ENCODE measurements at places on chromosomes 16 and 17. TPM values are rescaled to one million over a fixed set of nuclear protein-coding genes. Genes with fewer than 3 reads are reported as not detected.
A peak's percentile ranks its signal among the peaks of the same experiment; 100 is the strongest.

ITGAL gene
- not detected for total RNA-seq

CFAP20 gene
- 56.1 TPM for total RNA-seq

TMC7 gene
- 14.3 TPM for total RNA-seq

FOXF1 gene
- not detected for total RNA-seq

ADAD2 gene
- 0.77 TPM for total RNA-seq

PRAC2 gene
- not detected for total RNA-seq

RSPRY1 gene
- total RNA-seq: 46.5 TPM

ZFP3 gene
- total RNA-seq: not detected

AGRP gene
- total RNA-seq: not detected

DNA sequence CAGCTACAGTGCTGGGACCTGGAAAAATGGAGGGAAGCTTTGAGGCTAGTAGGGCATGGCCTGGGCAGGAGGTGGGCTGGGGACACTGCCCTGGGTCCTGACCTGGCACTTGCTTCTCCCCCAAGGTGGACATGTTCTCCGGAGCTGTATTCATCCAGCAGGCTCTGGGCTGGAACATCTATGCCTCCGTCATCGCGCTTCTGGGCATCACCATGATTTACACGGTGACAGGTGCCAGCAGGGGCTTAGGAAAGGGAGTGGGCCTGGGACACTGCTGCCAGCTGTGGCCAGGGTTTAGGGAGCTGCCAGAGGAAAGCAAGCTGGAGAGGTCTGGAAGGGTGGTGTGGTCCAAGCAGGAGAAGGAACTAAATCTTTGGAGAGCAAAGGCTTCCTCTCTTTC lies 3.1 kb downstream of the SLC5A2 start:
- no peak for DNase-seq

DNA sequence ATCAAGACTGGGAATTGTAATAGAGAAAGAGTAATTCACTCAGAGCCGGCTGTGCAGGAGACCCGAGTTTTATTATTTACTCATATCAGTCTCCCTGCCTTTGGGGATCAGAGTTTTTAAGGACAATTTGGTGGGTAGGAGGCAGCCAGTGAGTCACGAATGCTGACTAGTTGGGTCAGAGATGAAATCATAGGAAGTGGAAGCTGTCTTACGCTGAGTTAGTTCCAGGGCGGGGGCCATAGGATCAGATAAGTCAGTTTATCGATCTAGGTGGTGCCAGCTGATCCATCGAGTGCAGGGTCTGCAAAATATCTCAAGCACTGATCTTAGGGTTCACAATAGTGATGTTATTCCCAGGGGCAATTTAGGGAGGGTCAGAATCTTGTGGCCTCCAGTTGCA lies 20.2 kb upstream of the GUCY2D start:
- DNase-seq: no peak

GRCh38 chr17:40035162-40035559 lies 19.0 kb downstream of the MED24 start:
- peak; percentile 96 for DNase-seq

- DNase-seq: no peak
Measured at GRCh38 chr17:67372751-67373150, 4.3 kb upstream of the PITPNC1 start.

DNA sequence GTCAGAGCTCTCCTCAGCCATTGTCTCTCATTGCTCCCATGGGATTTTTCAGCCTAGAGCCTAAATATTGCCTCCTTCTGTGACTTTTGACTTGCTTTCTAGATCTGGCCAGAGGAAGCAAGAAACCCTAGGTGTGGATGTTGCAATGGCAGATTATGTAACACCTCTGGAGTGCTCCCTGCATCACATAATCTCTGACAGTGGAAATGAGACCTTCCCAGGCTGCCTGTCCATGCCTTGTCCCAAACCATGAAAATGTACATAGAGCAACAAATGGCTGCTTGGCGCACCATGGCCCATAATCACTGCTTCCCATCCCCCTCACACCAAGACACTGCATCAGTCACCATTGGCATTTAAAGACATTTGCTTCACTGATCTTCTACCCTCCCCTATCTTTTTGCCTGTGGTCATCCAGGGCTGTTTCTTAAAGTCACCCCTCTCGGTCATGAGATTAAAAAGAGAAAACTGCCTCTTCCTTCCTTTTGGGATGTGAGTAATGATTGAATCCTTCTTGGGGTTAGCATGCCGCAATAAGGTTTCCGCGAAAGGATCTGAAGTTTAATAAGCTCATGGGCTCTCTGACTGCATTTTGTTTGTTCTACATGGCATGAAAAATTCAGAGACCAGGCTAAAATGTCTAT lies 34.2 kb upstream of the CCL2 start:
- no peak for DNase-seq

GRCh38 chr16:2811703-2812471 lies 5.2 kb upstream of the PRSS21 start:
- DNase-seq: peak; percentile 61

DNA sequence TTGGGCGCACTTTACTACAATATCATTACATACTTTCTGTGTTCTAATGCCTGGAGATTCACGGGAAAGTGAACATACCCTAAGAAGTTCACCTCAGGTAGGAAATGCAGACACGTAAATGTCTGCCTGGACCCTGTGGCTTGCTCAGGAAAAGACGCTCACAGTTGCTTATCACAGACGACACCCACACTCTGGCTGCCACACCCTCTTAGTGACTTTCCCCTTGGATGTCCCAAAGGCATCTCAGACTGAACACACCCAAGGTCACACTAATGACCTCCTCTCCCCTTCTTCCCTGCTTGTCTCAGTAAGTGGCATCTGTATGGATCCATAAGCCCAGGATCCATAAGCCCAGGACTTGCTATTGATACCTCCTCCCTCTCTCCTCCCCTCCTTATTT lies 32.6 kb downstream of the CDRT15 start:
- DNase-seq: no peak

GRCh38 chr16:84298376-84298899 lies 3.8 kb downstream of the WFDC1 start:
- no peak for DNase-seq

GRCh38 chr17:44707755-44708400 lies 587 bp upstream of the DBF4B start:
- DNase-seq: no peak

- DNase-seq: peak; percentile 98
Measured at GRCh38 chr16:56193951-56194726, 2.9 kb downstream of the GNAO1 start.

- DNase-seq: no peak
Measured at GRCh38 chr16:85658504-85659326, 30.0 kb downstream of the GINS2 start.

GRCh38 chr16:72508191-72508590 lies 336.2 kb upstream of the PMFBP1 start:
- no peak for DNase-seq

GRCh38 chr17:7856011-7856810 lies 1.1 kb downstream of the NAA38 start:
- peak; percentile 68 for DNase-seq

DNA sequence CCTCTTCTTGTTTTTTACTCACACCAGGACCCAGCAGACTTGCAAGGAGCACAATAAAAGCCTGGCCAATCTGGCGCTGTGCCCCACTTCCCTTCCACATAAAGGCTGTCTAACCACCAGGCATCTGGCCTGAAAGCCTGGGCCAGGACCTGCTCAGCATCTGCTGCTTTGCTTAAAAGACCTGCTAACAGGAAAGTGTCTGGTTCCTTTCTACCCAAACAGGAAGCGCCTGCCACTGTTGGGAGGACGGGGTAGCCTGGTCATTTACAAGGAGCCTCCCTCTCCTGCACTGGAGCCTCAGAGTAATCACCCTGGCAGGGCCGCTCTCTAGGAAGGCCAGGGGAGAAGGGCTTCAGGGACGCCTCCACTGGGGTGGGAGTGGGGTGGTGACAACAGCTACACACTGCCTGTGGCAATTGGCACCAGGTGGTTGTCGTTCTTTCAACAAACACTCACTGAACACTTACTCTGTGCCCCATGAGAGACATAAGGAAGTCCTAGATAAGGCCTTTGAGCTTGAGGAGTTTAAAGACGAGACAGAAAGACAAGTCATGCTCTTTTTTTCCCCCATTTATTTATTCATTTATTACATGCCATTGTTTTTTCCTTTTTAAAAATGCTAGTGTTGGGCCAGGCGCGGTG lies 6.3 kb upstream of the MMP28 start:
- no peak for DNase-seq

DNA sequence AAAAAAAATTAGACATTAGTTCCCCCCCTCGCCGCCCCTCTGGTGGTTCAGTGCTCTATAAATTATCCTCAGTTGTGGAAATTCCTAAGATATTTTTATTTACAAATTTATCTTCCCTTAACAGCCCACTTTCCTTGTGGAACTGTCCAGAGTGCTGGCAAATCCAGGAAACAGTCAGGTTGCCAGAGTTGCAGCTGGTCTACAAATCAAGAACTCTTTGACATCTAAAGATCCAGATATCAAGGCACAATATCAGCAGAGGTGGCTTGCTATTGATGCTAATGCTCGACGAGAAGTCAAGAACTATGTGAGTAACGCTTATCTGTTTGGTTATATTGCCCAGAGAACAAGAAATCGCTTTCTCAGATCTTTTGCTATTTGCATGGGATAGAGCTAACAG lies 2.9 kb downstream of the KPNB1 start:
- DNase-seq: peak; percentile 64

- DNase-seq: peak; percentile 35
Measured at GRCh38 chr17:18848501-18848900, 9.4 kb upstream of the PRPSAP2 start.

- peak; percentile 82 for DNase-seq
Measured at GRCh38 chr17:79803997-79804855, 7.3 kb upstream of the CBX8 start.

DNA sequence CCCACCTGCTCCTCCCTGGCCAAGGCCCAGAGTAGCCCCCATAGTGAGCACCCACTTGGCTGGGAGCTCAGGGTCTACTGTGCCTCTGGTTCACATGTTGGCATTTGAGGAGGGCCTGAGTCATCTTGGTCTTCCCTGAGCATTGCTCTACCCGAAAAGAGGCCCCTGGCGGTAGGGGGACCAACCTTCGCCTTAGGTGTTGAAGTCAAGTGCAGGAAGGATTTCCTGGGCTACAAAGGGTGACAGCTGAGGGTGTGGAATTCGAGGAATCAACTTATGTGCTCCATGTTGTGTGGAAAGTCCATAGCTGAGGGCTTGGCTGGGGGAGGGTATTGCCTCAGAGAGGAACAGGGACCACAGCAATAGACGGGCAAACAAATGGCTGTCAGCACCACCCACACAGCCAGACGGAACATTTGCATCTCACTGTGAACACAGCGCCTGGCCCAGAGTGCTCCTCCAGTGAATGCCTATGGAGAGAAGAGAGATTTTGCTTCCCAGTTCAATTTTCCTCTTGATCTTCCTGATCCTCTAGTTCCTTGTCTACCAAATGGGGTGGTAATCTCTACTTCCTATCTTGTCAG lies 35.6 kb upstream of the NGFR start:
- peak; percentile 94 for DNase-seq

- no peak for DNase-seq
Measured at GRCh38 chr17:55496094-55496881, 15.0 kb downstream of the SMIM36 start.

DNA sequence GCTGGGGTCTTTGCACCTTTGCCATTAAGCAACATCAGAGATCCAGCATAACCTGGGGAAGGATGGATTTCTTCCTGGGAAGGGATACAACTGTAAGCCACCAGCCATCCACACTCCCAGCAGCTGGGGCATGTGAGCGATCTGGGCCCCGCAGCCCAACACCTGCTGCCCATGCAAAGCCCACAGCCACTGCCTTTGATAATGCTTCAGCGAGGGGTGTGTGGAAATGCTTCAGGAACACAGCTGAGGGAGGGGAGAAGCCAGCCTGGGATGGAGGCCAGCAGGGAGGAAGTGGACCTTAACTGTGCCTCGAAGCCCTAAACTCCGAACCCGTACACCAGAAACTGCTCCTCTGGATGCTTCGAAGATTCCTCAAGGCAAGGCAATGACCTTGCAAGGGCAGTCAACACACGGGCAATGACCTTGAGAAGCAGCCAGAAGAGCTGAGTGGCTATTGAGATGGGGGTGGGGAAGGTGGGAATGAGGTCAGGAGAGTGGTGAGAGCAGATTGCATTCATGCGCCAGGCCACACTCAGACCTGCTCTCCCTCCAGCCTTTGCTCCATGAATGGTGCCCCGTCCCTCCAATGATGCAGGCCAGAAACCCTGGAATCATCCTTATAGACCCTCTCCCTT lies 49.1 kb downstream of the KATNIP start:
- DNase-seq: no peak

GRCh38 chr17:62648251-62648955 lies 20.9 kb downstream of the MRC2 start:
- peak; percentile 40 for DNase-seq

GRCh38 chr17:76501827-76502307 lies 644 bp upstream of the RHBDF2 start:
- DNase-seq: no peak

DNA sequence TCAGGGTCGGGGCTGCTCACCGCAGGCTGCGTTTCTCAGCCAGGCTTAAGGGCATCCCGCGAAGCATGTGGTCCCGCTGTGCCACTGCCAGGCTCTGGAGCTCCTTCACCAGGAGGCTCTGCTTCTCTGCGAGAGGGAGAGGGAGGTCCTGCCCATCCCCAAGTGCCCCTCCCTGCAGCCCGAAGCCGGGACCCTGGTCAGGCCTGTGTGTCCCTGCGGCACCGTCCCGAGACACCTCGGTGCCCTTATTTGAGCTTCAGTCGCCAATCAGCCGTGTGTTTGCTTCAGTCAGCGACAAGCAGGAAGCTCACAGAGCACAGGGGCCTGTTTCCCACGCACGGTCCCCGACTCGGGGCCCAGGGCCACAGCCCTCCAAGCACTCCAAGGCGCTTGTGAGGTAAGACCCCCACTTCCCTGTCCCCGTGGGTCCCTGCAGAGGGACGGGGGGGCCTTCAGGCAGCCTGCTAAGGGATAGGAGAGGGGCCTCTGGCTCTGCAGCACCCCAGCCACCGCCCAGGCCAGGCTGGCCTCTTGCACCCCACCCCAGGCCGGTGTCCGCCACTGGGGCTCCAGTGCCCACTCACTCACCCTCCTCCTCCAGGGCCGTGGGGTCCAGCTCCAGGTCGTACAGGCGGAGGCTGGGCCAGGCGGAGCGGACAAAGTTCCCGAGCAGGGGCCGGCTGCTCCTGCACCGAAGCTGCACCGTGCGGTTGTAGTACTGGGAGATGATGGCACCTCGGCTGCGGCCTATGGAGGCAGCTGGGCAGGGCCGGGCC lies 3.2 kb downstream of the TMC6 start:
- no peak for DNase-seq
